ENCODE measurements at places on chromosomes 2 and 18.

DNA sequence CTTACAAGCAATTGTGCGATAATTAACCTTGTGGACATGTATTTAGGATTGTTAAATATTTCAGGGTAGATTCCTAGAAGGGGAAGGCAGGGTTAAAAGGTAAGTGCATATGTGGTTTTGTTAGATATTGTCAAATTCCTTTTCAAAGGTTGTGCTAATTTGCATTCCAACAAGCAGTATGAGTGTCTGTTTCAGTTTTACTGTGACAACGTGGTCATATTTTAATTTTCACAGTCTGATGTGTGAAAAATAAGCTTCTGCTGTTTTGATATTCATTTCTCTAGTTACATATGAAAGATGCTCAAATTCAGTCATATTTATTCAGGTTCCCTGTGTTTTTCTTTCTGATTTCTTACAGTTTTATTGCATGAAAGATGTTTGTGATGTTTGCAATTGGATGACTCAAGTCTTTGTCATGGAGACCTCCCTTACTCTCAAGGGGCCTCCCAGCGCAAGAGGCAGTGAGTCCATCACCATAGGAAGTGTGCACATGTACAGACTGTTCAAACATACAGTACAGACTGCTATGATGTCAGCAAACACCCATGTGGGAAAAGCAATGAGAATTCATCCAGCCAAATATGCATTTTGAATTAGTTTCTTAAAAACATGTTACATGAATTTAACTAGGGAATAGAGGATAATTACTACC, 310.8 kb downstream of the GALR1 start:
- DNase-seq: no peak

DNA sequence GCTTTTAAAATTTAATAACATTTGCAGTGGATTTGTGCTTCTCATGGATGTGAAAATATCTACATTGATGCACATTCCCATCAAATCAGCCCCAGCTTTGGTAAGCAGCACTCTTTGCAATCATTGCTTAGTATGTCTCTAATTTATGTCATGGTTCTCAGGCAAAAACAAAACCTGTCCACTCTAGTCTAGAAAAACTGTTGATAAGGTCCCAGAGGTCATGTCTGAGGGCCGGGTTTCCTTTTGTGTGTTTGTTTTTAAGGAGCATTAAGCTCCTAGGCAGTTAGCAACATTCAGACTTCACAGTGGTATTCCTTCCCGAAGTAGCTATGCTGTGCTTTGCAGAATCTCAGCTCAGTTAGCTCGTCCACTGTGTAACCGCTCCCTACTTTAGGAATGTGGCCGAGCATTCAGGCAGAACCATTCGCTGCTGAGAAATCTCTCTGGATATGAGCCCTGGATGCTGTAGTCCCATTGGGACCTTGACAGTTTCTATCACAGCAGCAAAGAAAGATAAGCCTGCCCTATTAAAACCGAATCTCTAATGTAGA, 4.0 kb downstream of the DIPK1C start:
- DNase-seq: no peak

DNA sequence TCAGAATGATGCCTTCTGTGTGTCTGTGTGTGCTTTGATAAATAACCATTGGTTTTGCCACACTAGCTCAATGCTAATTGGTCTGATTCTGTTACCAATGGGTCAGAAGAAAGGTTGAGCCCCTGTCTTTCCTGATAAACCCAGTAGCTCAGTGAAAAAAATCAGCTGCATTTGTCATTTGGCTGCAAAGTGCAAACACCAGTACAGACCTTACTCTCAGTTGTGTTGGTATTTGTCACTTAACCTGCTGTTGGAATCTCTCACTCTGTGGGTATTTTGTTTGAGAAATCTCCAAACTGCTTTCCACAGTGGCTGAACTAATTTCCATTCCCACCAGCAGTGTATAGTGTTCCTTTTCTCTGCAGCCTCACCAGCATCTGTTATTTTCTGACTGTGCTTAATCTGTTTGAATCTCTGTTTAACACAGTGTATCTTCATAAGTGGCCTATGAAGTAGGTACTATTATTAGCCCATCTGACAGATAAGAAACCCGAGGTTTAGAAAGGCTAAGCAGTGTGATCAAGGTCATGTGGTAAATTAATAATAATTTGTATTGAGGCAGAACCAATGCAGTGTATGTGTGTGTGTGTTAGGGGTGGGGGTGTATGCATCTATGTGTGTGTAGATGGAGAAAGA, 26.7 kb downstream of the LIMS1 start:
- DNase-seq: no peak

DNA sequence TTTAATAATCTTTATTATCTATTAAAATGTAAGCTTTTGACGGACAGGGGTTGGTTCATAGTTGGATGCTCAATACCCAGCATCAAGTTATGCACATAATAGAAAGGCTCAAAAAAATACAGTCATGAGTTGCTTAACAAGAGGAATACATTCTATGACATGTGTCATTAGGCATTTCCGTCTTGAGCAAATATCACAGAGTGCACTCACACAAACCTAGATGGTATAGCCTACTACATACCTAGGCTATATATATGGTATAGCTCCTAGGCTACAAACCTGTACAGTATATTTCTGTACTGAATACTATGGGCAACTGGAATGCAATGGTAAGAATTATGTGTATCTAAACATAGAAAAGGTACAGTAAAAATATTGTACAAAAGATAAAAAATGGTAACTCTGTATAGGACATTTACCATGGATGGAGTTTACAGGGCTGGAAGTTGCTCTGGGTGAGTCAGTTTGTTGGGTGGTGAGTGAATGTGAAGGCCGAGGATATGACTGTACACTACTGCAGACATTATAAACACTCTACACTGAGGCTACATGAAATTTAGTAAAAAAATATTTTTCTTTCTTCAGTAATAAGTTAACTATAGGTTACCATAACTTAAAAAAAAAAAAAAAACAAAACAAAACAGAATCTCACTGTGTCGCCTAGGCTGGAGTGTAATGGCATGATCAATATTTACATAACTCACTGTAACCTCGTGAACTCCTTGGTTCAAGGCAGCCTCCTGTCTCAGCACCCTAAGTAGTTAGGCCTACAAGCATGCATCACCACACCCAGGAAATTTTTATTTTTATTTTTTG, 201.2 kb downstream of the NBAS start:
- no peak for DNase-seq

- DNase-seq: peak; percentile 35
Observed at GRCh38 chr18:25074925-25075324, 277.0 kb downstream of the ZNF521 start.

DNA sequence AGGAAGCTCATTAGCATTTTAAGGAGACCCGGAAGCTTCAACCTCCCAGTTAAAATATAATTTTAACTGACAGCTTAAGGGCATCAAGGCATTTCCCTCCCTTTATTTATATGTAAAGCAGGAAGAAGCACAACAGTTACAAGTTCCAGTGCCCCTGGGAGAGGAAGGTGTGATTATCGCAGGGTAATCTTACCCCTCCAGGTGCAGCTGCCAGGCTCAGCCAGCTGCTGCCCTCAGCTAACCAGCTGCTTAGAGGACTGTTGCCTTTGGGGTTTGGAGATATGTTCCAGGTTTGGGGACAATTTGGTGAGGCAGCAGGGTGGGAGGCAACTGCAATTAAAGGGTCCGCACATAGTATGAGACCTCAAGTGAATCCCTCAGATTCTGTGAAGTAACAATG, 55.3 kb upstream of the SETBP1 start:
- no peak for DNase-seq

DNA sequence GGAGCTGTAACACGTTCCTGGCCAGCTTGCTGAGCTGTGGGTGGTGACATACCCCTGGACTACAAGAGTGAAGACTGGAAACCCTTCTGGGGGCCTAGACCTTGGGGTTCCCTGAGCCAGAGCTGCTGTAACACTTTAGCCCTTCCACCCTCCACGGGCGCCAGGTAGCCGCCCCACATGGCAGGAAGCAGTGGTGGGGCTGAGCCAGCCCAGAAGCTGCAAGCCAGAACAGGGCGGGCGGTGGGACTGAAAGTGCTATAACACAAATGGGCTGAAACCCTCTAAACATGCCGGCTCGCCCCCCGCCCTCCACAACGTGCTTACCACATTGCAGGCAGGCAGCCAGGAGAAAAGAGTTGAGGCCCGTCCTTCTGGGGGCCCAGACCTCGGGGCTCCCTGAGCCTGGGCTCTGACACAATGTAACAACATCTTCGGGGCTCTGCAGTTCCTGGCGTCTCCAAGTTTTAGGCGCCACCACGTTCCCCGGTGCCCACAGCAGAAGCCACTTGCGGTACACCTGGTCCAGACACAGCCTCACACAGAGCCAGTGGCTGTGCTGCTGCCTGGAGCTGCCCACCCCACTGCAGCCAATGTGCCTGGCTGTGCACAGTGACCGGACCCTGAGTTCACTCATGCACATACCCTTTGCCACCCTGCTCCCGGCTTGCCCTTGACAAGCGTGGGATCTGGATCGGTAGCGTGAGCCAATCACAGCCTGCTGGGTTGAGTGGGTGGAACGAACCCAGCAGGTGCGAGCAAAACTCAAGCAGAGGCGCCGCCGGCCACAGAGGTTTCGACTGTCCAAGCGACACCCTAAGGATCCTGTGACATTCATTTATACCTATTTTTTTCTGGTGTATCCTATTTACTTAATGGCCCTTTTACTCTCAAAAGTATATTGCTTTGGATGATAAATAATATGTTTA, 127.4 kb upstream of the FHL2 start:
- no peak for DNase-seq

- no peak for DNase-seq
Observed at GRCh38 chr2:221444106-221444505, 128.0 kb downstream of the EPHA4 start.

DNA sequence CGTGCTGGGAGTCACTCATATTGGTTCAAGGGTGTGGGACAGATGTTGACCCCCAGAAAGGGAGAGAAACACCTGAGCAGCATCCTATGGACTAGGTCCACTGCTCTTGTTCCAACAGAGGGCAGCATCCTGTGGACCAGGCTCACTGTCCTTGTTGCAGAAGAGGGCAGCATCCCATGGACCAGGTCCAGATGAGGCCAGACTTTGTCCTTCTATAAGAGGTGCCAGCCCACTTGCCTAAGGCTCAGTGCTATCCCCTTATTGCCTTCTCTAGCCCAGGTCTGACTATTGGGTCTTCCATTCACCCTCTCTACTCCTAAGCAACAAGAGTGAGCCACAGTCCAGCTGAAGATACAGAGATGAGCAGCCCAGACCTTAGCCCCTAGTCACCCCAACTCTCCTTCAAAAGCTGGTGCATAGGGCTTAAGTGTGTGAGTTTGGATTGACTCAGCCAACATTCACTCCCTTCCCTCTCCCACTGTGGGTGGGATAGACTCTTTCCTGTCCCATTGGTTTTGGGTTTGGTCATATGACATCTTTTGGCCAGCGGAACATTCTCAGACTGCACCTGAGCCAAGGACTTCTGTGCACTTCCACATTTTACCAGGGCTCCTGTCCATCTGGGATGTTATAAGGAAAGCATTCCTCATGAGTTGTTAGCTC, 132.4 kb upstream of the GPC1 start:
- DNase-seq: no peak

DNA sequence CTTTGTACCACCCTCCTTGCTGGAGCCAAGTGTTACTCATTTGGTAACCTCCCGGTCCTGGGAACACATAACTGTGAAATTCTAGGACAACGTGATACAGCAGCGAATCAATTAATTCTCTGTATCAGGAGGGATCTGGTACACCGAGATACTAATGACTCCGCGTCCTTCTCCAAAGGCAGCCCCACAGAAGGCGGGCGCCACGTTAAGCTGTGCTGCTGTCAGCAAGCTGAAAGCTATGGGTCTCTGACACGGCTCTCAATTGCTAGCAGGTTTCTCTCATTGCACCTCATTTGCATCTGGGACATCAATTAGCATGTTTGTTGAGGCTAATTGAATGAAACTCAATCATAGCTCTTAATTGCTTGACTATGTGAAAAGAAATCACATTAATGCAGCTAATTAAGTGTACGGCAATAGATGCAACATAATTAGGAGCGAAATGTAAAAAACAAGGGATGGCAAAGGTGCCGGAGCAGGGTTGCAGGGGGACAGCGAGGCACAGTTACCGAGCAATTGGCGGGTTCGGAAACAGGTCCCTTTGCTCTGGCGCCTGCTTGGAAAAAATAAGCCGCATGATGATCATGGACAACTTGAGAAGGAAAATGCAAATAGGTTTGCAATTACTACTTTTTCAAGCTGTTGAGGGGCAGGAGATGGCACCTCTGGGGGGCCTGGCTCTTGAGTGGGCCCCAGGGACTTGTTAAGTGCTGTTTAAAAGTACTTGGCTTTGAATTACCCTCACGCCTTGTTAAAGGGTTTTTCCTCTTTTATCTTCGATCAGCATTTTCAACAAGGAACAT, 264.2 kb downstream of the GBX2 start:
- peak; percentile 78 for DNase-seq

- no peak for DNase-seq
Observed at GRCh38 chr2:217934321-217935131, 68.3 kb downstream of the TNS1 start.

GRCh38 chr2:219292616-219293015, 13.4 kb downstream of the DNAJB2 start:
- DNase-seq: no peak

GRCh38 chr2:172878260-172878659, 142.6 kb downstream of the RAPGEF4 start:
- DNase-seq: no peak

GRCh38 chr2:68710756-68711155, 23.9 kb upstream of the ARHGAP25 start:
- DNase-seq: no peak

- DNase-seq: peak; percentile 83
Observed at GRCh38 chr2:106745468-106745867, 140.5 kb downstream of the ST6GAL2 start.

DNA sequence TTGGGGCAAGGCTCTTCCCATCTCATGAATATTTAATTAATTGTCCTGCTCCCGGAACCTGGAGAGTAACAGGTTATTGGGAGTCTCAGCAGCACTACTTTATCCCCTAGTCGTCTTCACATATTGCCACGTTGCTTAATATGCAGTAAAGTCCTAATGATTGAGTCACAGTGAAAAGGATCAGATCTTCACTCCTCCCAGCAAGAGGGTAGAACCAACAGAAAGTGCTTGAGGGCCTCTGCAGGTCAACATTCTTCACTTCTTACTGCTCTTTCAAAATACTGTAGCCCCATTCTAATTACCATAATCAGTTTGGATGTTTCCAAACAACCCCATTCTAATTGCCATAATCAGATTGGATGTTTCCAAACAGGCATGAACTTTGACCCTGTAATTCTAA, 801.0 kb downstream of the LRRTM4 start:
- DNase-seq: no peak

DNA sequence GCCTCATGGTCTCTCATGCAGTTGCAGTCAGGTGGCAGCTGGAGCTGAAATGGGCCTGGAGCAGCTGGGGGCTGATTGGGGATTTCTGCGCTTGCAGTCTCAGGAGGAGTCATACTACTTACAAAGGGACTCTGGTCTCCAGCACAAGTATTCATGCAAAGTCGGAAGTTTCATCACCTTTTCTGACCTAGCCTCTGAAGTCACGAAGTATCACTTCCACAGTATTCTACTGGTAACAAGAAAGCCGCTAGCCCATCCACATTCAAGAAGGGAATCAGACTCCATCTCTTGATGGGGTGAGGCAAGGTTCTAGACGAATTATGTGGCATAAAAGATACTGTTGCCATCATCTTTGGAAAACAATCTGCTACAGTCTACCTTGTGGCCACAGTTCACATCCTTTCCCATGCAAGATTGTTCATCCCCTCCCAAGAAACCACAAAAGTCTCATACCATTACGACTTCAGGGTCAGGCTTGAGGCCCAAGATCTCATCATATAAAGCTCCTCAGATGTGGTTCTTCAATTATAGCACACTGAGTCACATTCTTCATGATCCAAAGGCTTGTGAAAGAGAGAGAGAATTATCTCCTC, 95.3 kb downstream of the SMC6 start:
- no peak for DNase-seq

Data from DMS79 (cell line).